Testis (tissue), 5 donors: ENCODE measurements at places on chromosomes 6 and 20.

DNA sequence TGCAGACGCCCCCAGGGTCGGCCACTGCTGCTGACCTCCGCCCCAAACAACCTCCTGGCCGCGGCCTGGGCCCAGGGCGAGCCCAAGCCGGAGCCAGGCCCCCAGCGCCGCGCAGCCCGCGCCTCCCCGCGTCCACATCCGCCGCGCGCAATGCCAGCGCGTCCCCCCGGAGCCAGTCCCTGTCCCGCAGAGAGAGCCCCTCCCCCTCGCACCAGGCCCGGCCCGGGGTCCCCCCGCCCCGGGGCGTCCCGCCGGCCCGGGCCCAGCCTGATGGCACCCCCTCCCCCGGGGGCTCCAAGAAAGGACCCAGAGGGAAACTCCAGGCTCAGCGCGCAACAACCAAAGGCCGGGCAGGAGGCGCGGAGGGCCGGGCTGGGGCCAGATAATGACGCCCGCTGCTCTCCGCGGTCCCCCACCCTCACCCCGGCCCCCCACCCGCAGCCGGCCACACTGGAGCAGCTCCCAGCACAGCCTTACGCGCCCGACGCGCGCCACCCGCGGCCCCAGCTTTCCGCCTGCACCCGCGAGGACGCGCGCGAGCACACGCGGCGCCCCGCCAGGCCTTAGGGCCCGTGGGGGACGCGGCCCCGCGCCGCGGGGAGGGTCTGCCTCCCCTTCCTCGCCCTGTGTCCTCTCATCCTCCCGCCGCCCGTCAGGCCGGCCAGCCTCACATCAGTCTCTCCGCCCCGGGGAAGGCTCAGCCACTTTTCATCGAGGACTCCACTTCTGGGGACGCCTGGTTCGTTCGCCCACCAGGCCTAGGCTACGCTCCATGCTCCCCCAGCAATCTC lies 12.9 kb upstream of the SLC22A7 start:
- H3K27me3 ChIP-seq: no peaks in the 10 kb centered on the region
- DNase-seq: no peak
- H3K27ac ChIP-seq: no peak overlapping the region
- H3K4me3 ChIP-seq: peak overlapping the region; percentile 49
- no peaks in the 10 kb centered on the region for H3K4me1 ChIP-seq

DNA sequence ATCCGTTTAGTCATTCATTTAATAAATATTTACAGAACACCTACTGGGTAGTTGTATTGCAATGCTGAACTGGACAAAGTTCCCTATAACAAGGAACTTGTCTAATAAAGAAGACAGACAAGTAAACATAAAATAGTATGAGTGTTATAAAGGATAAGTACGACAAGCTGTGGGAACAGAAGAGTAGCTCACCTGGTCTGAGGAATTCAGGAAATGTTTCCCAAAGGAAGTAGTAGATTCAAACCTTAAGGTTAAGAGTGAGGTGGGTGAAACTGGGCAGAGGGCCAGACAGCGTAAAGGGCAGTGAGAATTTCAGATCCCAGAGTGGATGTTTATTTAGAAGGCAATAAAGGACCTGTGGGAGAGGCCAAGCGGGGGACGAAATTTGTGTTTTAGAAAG lies 72.3 kb upstream of the CD2AP start:
- no peaks in the 10 kb centered on the region for H3K36me3 ChIP-seq
- no peak overlapping the region for H3K27ac ChIP-seq
- no peak overlapping the region for H3K4me3 ChIP-seq
- DNase-seq: no peak

DNA sequence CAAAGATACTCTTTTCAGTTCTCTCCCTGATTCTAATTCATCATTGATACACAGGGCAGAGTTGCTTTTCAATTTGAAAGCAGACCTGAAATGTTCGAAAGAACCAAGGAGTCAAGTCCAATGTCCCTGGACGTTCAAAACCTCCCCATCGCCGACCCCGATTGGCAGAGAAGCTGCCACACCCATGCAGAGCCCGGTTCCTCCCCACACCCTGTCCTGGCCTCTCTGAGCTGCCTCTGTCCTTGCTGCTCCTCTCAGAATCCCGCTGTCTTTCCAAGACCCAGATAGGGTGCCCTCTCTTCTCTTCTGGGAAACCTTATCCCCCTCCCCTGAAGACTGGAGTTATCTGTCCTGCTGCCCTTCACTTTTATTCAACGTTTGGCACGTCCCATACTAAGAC lies 52.3 kb upstream of the CITED2 start:
- H3K27me3 ChIP-seq: no peaks in the 10 kb centered on the region
- H3K4me3 ChIP-seq: no peak overlapping the region
- H3K27ac ChIP-seq: no peak overlapping the region
- DNase-seq: no peak

DNA sequence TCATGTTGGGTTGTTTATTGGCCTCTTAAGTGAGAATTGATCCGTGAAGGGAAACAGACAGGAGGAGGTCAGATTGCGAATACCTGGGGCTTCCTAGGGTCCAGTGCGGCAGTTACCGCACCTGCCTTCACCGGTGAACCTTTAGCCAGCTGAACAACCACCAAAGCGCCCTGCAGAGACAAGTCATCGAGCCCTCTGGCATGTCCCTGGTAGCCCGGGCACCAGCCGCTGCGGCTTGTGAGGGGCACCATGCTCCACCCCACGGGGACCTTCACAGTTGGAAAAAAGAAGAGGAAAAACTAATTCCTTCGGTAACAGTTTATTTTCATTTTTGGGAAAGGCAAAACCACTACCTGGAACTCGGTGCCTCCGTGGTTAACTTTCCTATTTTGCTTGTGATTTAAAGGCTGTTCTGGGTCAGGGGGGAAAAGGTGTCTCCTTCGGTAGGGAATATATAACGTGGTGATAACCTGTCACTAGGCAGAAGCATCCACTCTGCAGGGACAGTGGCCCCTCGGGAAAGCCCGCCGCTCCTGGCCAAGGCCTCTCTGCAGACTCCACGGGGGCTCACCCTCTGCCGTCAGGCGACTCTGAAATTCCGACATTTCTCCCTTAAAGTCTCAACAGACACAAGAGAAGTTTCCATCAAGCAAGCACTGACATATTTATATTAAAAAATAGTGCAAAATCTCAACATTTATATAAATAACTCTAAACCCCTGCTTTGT lies 30.7 kb upstream of the ZBP1 start:
- no peaks in the 10 kb centered on the region for H3K36me3 ChIP-seq
- no peak overlapping the region for H3K27ac ChIP-seq
- DNase-seq: peak; percentile 12
- H3K4me3 ChIP-seq: no peak overlapping the region
- H3K27me3 ChIP-seq: no peaks in the 10 kb centered on the region

DNA sequence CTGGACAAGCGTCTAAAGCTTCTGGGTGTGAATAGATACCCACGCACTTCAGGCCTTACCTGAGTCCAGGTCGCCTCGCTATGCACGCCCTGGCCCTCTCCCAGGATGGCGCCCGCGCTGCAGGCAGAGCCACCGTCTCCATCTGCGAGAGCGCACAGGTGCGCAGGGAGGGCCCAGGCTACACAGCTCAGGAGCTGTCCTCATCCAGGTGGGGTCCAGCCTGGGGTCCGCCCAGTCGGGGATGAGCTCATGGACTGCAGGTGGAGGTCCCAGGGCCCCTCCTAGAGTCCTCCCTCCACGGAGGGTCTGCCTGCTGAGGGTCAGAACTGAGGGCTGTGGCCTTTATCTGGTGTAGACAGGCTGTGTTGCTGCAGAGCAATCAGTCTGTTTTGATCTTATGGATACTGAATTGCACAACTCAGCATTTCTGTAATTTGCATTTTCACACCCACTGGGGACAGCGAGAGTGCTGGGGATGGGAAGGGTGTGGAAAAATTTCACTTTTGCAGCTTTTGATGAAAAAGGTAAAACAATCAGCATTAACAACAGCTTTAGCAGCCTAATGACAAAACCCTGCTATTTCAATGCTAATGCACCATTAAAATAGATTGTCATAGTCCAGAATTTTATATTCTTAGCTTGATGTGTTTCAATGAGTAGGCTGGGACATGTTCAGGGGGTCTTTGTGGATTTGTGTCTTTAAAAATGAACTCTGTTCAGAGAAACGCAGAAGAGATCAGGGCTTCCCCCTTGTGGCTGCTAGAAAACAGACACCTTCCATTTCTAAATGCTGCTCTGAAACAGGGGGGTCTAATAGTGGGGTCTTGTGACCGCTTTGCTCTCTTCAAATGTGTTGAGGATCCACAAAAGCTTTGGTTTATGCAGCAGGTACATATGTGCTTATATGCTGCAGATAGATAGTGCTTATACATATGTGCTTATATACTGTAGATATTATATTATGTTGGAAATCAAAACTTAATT lies 77.8 kb upstream of the PHACTR3 start:
- no peak for DNase-seq
- H3K4me3 ChIP-seq: no peak overlapping the region
- H3K36me3 ChIP-seq: no peaks in the 10 kb centered on the region
- no peaks in the 10 kb centered on the region for H3K27me3 ChIP-seq
- no peak overlapping the region for H3K27ac ChIP-seq
- no peaks in the 10 kb centered on the region for H3K4me1 ChIP-seq

GRCh38 chr20:19786311-19786710 lies 28.3 kb downstream of the RIN2 start:
- H3K4me3 ChIP-seq: no peak overlapping the region
- no peak overlapping the region for H3K27ac ChIP-seq
- no peak for DNase-seq
- H3K36me3 ChIP-seq: no peaks in the 10 kb centered on the region
- peaks cover 10% of the 10 kb centered on the region for H3K4me1 ChIP-seq

GRCh38 chr20:31569163-31570020 lies 35.7 kb upstream of the ID1 start:
- DNase-seq: peak; percentile 61
- H3K4me3 ChIP-seq: no peak overlapping the region
- H3K4me1 ChIP-seq: peaks cover 9% of the 10 kb centered on the region
- no peak overlapping the region for H3K27ac ChIP-seq
- H3K27me3 ChIP-seq: no peaks in the 10 kb centered on the region
- H3K36me3 ChIP-seq: no peaks in the 10 kb centered on the region

DNA sequence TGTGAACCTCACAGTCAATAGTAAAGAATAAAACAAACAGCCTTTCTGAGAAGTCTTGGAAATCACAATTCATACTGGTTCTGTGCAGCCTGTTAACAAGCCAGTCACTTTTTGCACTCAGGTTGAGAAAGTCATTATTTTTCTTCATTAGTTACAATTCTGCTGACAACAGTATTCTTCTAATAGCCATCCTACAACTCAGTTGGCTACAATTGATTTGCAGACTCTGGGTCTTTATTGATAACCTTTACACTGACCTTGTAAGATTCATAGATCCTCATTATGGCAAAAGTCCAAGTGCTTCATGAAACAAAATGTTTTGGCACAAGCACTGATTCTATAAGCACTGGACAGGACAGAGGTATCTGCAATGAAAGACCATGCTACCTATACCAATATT lies 34.9 kb upstream of the POPDC3 start:
- H3K4me3 ChIP-seq: no peak overlapping the region
- H3K36me3 ChIP-seq: no peaks in the 10 kb centered on the region
- no peaks in the 10 kb centered on the region for H3K27me3 ChIP-seq

GRCh38 chr6:167798453-167798852 lies 28.3 kb upstream of the AFDN start:
- no peak overlapping the region for H3K27ac ChIP-seq
- no peaks in the 10 kb centered on the region for H3K36me3 ChIP-seq
- no peak overlapping the region for H3K4me3 ChIP-seq
- H3K27me3 ChIP-seq: no peaks in the 10 kb centered on the region
- DNase-seq: peak; percentile 8

GRCh38 chr20:24917797-24918578 lies 31.1 kb upstream of the CST7 start:
- H3K36me3 ChIP-seq: no peaks in the 10 kb centered on the region
- H3K27me3 ChIP-seq: no peaks in the 10 kb centered on the region
- peak; percentile 88 for DNase-seq
- peak overlapping the region; percentile 32 for H3K4me3 ChIP-seq
- H3K27ac ChIP-seq: no peak overlapping the region

DNA sequence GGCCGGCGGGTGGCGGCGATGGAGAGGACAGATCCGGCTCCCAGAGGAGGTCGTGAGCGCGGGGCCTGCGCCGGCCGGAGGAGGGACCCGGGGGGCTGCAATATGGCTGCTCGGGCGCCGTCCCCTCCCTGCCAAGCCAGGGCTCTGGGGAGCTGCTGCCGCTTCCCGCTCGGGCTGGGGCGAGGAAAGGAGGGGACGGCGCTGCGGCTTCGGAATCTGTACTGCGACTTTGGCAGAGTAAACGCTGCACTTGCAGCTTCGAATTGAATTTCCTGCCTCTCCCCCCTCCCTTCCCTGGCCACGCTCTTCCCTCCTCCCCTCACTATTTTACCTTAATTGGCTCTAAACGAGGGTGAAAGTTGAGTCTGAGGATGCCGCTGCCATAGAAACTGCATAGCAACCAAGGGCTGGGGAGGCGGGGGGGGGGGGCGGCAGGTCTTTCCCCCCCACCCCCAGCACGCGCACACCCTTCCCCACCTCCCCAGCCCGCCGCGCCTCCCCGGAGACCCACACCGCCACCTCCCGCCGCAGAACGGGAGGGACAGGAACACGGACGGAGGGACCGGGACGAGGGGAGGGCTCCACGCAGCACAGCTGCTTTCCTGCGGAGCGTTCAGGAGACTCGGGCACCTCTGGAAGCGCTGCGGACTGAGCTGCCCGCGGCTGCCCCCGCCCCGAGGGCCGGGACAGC lies 93.9 kb downstream of the RNASET2 start:
- no peaks in the 10 kb centered on the region for H3K36me3 ChIP-seq
- H3K4me3 ChIP-seq: peak overlapping the region; percentile 69
- H3K4me1 ChIP-seq: peaks cover 5% of the 10 kb centered on the region
- H3K27me3 ChIP-seq: no peaks in the 10 kb centered on the region

- peak overlapping the region; percentile 74 for H3K27ac ChIP-seq
- H3K36me3 ChIP-seq: no peaks in the 10 kb centered on the region
- H3K4me1 ChIP-seq: peaks cover 53% of the 10 kb centered on the region
- DNase-seq: peak; percentile 62
- no peaks in the 10 kb centered on the region for H3K27me3 ChIP-seq
These were observed 116.5 kb downstream of the TCP11 start for GRCh38 chr6:35024551-35025054.

DNA sequence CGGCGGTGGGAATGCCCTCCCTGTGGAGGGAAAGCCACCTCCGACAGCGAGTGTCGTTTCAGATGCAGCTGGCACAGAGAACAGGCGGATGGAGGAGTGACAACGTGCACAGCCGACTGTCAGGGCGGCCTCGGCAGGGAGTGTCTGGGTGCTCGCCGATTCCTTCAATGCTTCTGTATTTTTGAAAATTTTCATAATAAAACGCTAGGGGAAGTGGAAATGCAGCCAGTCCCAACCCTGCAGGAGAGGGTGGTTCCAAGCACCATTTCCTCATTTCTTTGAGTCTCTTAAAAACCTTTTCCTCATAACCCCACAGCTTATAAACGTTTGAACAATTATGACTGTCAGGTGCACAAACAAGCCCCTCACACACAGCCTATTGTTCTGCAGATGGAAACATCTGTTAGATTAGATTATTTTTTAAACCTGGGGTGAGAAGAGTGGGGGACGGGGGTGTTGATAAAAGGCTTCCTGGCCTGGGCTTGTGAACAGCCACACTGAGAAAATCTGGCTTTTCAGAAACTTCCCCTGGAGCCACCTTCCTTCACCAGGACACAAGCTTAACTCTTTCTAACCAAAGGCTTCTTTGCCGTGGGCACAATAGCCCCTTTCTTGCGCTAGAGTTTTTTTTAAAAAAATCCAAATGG lies 228.9 kb downstream of the ANKRD60 start:
- H3K36me3 ChIP-seq: no peaks in the 10 kb centered on the region
- no peaks in the 10 kb centered on the region for H3K27me3 ChIP-seq

- H3K4me1 ChIP-seq: no peaks in the 10 kb centered on the region
- no peaks in the 10 kb centered on the region for H3K27me3 ChIP-seq
- H3K36me3 ChIP-seq: no peaks in the 10 kb centered on the region
- H3K4me3 ChIP-seq: no peak overlapping the region
- no peak for DNase-seq
- no peak overlapping the region for H3K27ac ChIP-seq
These were observed 26.8 kb upstream of the TBX18 start for GRCh38 chr6:84791233-84791632.
